ENCODE measurements at places on chromosomes 7 and 10.
A peak's percentile ranks its signal among the peaks of the same experiment; 100 is the strongest.

DNA sequence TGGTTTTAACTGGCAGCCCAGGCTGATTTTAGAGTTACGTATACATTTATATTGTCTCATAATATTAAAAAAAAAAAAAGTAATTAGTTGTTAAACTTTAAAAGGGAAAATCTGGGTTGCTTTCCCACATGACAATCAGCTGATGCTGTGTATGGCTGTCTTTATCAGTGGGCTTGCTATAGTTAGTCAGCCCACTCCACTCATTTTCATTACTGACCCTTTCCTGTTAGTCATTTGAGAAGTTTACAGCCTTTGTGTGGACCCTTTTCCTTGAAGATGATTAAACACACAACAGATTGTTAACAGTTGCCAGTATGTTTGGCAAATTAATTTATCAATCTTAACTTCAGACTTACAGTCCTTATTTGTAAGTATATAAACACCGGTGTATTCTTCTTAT, 164.5 kb upstream of the AGR3 start:
- DNase-seq = no peak

GRCh38 chr7:88268858-88269257, 37.8 kb downstream of the STEAP4 start:
- DNase-seq = no peak

- DNase-seq = no peak
Observed at GRCh38 chr7:23713285-23714149, 3.5 kb downstream of the STK31 start.

DNA sequence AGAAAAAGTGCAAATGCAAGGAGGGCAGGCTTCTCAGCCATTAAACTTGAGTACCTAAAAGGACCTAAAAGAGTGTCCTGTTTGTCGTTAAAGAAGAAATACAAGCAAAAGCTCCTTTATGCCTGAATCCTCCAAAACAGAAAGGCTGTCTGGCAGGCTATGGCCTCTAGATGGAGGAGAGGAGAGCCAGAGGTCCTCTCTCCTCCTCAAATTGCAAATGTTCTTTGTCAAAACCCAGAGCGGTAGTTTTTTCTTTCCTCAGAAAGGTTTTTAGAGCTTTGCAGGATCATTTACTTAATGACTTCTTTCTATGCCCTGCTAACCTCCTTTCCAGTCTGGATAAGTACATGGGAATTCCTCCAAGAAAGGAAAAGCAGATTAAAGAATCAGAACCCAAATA, 1.9 kb upstream of the SORCS1 start:
- no peak for DNase-seq

GRCh38 chr7:121544238-121544637, 148.1 kb upstream of the FAM3C start:
- no peak for DNase-seq

DNA sequence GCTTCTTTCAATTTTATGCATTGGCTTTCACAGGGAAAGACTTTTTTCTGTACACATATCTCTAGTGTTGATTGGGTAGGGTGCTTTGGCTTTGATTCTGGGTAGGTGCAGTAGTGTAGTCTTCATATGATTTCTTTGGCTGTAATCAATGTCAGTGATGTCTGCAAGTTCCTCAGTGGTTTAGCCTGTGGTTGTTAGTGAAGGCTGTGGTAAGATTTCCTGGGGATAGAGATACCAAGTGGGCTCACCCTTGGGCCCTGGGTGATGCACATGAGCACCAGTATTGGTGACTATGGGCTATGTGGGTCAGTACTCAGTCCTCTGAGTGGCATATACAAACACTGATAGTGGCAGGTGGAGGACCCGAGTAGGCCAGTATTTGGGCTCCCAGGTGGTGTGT, 13.0 kb downstream of the GIMAP8 start:
- DNase-seq = no peak

GRCh38 chr10:30647089-30647488, 17.5 kb upstream of the LYZL2 start:
- no peak for DNase-seq

GRCh38 chr10:32104181-32104580, 48.0 kb upstream of the KIF5B start:
- DNase-seq = no peak

GRCh38 chr10:84008878-84009277, 130.4 kb upstream of the GHITM start:
- peak; percentile 53 for DNase-seq

GRCh38 chr10:123236126-123236525, 81.9 kb downstream of the BUB3 start:
- DNase-seq = peak; percentile 31

- DNase-seq = no peak
Observed at GRCh38 chr7:30888747-30889146, 22.9 kb upstream of the AQP1 start.

DNA sequence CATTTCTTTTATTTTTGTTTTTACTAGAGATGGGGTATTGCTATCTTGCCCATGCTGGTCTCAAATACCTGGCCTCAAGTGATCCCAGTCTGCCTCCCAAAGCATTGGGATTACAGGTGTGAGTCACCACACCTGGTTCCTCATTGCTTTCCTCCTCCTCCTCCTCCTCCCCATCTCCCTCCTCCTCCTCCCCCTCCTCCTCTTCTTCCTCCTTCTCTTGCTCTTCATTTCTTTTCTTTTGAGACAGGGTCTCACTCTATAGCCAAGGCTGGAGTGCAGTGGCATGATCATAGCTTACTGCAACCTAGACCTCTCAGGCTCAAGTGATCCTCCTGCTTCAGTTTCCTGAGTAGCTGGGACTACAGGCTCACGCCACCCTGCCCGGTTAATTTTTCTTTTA, 22.2 kb downstream of the LRRC20 start:
- DNase-seq = no peak

DNA sequence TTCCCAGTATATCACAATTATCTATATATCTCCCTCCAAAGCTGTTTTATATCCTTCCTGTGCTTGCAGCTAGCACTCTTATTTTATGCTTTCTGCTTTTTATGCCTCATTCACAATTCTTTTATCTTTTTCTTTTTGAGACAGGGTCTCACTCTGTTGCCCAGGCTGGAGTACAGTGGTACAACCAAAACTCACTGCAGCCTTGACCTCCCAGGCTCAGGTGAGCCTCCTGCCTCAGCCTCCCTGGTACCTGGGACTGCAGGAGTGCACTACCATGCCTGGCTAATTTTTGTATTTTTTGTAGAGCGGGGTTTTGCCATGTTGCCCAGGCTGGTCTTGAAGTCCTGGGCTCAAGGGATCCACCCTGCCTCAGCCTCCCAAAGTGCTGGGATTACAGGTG, 5.7 kb downstream of the C7orf25 start:
- DNase-seq = no peak

- no peak for DNase-seq
Observed at GRCh38 chr7:44387389-44387788, 62.0 kb upstream of the CAMK2B start.

DNA sequence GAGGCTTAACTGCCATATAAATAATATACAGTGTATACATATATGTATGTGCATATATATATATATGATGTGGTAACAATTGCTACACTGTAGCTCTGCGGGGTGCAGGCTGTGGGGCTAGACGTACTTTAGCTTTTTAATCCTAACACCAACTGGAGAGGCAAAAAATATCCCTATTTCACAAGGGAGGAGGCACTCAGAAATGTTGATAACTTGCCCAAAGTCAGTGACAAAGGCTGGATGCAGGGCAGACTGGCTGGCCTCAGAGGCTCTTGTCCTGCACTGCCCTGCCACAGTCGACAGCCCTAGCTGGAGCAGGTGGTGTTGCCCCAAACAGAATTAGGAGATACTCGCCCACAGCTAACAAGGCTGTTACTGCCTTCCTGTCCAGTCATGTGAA, 1.5 kb upstream of the RELN start:
- DNase-seq = no peak

DNA sequence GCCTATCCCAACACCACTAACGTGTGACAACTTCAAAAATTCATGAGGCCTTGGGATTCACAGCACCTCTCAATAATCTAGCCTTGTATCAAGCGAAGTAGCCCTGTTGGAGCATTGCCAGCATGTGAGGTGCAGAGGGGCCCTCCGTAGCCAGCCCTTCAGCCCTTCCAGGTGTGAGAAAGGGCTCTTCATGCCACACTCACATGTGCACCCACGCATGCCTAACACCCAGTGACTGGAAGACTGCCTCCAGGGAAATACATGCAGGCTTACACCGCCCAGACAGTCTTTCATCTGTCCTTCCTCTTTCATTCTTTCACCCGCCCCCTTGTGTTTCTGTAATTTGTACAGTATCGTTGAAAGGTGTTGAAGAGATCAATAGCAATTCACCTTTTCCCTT, 26.1 kb downstream of the LRRC4 start:
- no peak for DNase-seq

GRCh38 chr10:101354328-101355071, 535 bp downstream of the BTRC start:
- DNase-seq = peak; percentile 81

GRCh38 chr10:132987671-132988571, 45.6 kb upstream of the CFAP46 start:
- no peak for DNase-seq

DNA sequence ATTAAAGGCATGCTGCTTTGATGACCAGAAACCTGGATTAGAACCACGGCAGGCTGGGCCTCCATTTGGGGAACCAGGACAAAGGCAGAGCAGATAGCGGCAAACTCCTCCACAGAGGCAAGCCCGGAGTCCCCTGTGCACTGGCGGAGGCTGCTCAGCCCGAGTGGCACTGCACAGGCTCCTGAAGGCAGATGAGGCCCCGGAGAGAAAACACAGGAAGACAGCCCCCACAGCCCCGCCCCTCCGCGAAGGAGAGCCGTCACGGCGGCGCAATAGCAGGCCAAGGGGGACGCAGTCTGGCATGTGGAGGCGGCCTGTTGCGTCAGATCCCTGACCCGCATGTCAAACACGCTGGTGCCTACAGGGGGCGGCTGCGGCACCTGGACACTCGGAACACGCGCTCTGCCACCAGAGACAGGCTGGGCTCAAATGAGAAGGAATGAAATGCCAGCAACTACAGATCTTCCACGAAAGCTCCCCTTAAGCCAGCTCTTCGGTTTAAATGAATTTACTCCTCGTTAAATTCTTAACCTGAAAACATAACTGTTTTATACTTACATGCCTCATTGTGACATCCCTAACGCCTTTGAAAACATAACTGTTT, 128.5 kb downstream of the MAD1L1 start:
- DNase-seq = peak; percentile 97

DNA sequence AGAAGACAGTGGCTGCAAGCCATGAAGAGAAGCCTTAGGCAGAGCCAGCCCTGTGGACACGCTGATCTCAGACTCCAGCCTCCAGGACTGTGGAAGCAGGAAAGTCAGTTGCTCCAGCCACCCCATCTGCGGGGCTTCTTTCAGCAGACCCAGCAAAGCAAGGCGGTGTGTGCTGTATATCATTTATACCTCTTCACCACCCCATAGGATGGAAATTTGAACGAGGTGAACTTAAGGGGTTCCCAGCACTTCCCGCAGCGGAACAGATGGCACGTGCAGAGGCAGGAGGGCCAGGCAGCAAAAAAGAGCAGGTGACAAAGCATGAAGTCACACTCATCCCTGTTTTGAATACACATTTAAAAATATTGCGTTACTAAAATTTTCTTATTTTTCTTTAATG, 159.4 kb downstream of the ADARB2 start:
- DNase-seq = no peak

DNA sequence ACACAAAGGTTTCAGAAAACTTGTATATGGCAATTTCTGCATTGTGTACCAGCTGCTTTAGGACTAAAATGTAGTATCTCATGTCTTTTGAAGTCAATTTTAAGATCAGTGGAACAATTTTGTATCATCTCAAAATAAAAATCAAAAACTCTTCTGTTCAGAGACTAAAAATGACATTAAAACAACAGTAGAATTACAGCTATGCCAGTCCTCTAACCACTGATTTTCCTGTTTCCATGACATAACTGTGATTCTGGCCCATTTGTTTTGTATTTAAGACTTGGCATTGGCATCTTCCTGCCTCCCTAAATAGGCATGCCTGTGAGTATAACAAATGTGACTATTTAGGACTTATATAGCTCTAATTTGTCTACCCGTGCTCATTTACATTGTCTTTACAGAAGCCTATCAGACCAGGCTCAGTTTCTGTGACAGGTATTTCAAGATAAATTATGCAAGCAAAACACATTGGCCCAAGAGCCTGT, 29.1 kb upstream of the VPS41 start:
- no peak for DNase-seq

DNA sequence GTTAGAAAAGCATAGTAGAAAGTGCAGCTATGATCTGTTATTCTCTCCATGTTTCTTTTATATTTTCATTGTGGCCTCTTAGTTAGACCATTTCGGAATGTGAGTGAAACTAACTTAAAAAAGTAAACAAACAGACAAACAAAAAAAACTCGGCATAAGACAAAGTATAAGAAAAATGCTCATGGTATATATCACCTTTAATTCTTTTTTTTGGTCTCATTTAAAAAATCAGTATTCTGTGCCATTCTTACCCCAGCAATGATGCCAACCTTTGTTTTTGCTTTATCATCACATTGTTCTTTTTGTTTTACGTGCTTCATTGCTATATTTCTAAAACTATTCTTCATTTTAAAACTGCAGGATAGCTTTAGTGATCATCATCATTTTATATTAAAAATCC, 2.8 kb upstream of the TMEM229A start:
- no peak for DNase-seq

DNA sequence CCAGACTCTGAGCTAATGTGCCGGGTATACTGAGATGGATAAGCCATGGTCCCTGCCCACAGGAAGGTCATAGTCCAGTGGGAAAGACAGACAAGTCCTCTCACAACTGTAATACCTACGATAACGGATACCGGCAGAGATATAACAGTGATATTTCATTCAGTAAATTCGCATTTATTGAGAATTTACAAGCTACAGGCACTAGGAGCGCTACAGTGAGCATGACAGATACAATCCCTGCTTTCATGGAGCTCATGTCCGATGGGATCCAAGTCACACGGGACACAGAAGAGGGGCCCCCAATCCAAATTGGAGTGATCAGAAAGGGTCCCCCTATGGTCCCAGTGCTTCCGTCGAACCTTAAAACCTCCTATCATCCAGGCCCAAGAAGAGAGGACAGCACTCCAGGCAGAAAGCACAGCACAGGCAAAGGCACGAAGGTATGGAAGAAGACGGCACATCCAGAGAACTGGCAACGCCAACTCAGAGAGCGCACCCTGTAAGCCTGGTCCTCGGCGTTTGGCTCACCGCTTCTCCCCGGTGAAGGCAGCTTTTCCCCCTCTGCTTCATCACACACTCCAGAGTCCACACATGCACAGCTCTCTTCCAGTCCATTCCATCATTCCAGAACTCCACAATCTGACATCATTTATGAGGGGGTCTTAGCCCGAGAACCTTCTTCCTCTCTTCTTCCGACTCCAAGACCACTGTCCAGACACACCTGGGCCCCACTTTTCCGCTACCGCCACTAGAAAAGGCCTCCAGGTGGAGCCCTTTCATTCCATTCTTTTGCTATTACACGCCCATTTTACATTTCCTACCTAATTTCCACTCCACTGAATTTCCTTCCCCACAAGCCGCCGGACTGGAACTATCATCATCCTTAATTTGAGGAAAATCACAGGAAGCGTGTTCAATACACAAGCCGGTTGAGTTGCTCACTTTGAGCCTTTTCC, 47.8 kb upstream of the NKX2-3 start:
- peak; percentile 33 for DNase-seq

- DNase-seq = no peak
Observed at GRCh38 chr7:115449689-115450088, 527.8 kb downstream of the MDFIC start.
